ENCODE measurements at places on chromosomes 5 and 9.

DNA sequence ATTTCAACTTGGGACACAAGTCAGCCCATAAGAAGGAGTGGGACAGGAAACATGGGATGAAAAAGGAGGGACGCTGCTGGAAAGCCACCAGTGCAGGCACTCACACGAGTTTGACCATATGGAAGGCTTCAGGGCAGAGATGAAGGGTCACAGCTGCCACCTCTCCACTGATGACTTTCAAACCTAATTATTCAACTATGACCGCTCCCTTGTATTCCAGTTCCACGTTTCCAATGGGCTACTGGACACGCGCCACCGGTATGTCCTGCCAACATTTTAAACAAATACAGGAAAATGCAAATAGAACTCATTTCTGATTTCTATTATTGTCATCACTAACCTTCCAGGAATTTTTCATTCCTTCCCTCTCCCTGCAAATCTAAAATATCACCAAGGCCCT lies 134.7 kb downstream of the SLC1A3 start:
- no peak for DNase-seq

GRCh38 chr9:35714579-35715252 lies 17.3 kb downstream of the TLN1 start:
- no peak for DNase-seq

GRCh38 chr5:21581508-21581907 lies 1271.6 kb downstream of the CDH12 start:
- no peak for DNase-seq

DNA sequence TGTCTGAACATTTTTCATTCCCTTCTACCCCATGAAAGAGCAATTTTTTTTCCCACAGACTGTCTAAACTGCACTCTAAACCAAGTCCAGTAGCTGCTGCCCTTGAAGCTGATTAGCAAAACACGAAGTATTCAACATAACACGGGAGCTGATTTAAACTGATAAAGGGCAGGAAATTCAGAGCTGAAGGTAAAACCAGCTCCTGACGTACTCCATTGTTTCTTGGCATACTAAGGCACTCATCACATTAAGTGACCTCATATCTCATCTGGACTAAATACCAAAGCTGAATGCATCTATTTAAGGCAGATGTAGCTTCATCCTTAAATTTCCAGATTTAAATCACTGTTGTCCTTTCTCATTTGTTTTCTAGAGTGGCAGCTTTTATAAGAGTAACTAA lies 12.0 kb downstream of the GDF9 start:
- DNase-seq: no peak

DNA sequence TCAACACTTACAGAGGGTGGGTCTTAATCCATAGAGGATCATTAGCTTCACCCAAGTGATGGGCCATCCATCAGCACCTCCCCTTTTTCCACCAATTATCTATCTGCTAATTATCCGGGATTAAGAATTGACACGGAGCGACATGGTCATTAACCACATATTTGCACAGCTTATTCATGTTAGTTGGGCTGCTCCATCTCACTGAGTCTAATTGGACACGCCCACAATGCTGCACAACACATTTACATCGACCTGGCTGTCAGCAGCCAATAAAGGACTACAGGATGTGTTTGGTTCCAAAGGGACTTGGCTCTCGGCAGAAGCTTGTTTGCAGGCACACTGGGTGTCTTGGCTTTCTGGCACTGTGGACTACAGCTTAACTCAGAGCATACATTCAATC lies 21.6 kb downstream of the FOXE1 start:
- DNase-seq: no peak

DNA sequence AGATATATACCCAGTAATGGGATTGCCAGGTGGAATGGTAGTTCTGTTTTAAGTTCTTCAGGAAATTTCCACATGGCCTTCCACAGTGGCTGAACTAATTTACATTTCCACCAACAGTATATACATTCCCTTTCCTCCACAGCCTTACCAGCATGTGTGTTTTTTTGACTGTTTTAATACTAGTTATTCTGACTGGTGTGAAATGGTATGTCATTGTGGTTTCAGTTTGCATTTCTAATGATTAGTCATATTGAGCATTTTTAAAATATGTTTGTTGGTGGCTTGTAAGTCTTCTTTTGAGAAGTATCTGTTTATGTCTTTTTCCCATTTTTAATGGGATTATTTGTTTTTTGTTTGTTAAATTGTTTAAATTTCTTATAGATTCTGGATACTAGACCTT lies 208.9 kb downstream of the CFAP90 start:
- DNase-seq: no peak

- DNase-seq: peak; percentile 99
Observed at GRCh38 chr9:128203024-128203706, at the start of gene DNM1. Gene DNM1 (plus strand): TSS chr9:128203379. CDS start chr9:128203471, 92 bp downstream.

DNA sequence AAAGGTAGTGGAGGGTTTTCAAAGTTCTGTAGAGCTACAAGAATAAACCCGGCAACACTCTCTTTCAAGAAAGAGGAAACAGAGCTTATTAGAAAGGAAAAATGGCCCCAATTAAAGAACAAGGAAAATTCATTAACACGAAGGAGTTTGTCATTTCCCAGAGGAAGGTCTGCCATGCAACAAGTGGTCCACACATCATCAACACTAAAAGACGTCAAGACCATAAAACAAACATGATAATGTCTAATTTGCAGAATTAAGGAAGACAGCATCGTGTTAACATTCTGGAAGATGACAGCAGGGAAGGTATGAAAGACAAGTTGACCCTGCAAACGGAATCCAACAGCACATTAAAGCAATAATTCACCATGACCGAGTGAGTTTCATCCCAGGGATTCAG lies 28.6 kb upstream of the NRARP start:
- DNase-seq: no peak

GRCh38 chr5:69331528-69332445 lies 814 bp downstream of the CCDC125 start:
- no peak for DNase-seq

DNA sequence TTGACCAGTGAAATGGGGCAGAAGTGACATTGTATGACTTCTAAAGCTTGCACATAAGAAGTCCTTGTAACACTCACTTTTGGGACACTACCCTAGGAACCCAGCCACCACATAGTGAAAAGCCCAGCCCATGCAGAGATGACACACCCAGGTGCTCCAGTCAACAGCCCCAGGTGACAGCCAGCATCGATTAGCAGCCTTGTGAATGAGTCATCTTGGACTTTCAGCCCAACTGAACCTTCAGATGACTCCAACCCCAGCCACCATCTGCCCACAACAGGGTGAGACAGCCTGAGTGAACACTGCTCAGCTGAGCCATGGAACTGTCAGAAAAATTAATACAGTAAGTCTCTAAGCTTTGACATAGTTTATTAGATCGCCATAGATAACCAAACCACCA lies 458.6 kb downstream of the ZSWIM6 start:
- DNase-seq: no peak
